Sigmoid colon (tissue), 7 donors: ENCODE measurements at places on chromosomes 2 and 18. TPM values are rescaled to one million over a fixed set of nuclear protein-coding genes. Genes with fewer than 3 reads are reported as not detected.

DNA sequence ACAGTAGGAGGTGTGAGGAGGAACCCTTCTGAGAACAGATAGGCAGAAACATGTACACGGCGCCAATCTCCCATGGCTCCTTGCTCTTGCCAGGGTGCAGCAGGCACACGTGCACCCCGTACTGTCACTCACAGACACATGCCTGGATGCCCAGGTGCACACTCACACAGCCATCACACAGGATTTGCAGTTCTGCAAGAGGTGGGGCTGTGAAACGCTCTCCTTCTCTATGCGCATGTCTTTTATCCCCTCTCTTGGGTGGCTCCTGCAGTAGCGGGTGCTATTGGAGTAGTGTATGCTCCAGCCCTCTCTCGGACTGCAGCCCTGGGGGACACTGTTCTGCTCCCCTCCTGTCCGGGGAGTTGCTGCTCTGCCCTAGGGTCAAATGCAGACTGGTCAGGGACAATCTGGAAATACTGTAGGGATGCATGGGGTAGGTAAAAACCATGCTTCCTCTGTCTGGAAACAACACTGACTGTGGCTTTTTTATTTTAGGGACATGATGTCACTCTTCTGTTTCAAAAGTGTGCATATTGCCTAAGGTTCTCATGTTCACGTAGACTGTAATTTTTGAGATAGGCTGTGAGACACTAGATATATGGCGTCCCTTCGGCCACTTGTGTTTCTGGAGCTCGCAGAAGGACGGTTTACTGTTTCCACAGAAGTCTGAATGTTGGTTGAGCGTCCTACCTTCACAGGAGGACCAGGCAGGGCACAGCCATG lies 118.5 kb downstream of the PRKCE start:
- DNase-seq = no peak

DNA sequence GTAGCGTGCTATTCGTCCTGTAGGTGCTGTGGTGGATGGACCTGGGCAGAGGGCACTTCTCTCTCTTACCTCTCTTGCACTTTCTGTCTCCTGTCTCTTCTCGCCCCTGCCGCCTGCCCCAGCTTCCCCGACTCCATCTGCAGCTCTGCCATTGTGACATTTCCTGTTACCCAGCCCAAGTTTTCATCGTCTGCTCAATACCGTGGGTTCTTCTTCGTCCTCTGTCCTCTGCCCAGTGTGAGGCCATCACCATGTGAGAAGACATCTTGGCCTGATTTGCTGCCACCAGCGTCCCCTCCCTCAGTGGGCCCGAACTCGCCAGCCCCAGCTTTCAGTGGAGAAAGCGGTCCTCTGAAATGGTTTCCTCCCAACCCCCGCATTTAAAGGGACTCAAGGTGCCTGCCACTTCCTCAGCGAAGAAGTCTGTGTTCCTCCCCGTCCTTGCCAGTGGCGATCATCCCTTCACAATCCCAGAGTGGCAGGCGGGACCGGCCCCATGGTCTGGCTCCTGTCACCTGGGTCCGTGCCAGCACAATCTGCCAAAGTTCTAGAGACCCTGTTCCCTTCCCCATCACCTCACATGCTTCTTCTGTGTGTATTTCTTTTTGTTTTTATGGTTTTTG lies 18.0 kb downstream of the TGOLN2 start:
- DNase-seq = no peak

Gene GALNT5
- total RNA-seq = 1.1 TPM

GRCh38 chr2:120398996-120399888 lies 53.3 kb downstream of the INHBB start:
- DNase-seq = peak; percentile 55

DNA sequence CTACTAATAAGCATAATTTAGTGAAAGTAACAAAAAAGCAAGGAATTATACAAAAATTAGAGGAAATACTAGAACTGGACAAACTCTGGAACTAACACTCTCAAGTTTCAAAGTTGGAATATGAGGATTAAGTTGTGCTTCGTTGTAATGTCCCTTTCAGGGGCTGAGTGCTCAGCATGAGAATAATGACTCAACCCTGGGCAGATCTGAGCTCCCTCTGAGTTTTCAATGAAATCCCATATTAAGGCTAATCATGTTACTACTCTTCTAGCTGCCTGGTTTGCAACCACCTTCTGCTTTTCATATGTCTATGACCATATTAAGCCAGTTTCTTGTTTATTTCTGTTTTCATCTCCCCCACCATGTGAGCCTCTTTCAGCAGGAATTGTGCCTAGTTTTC lies 274.9 kb upstream of the LRRTM4 start:
- DNase-seq = no peak

DNA sequence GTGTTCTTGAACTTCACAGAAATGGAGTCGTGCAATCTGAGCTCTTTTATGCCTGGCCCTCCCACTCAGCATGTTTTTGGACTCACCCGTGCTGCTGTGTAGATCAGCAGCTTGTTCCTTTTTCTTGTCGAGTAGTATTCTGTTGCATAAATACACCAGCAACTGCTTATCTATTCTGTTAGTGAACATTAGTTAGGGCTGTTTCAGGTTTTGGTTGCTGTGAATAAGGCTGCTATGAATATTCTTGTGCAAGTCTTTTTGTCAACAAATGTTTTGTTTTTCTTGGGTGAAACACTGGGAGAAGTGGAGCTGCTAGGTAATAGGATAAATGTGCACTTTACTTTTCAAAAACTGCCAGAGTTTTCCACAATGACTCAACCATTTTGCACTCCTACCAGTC lies 15.3 kb upstream of the CIDEA start:
- DNase-seq = no peak

DNA sequence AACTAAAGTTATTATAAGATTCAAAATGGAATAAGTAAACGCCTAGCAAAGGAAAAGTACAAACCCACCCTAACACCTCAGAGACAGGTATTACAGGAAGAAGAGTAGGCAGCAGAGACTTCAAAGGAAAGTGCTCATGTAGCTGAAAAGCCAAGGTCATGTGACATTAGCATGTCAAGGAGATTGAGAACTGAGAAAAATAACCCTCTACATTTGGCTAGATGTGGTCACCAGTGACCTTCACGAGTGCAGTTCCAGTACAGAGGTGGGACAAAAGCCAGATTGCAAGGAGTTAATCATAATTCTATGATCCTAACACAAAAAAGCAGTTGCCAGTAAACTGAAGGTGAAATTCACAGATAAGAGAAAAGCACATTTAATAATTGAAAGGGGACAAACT lies 252.7 kb downstream of the ZEB2 start:
- DNase-seq = no peak

DNA sequence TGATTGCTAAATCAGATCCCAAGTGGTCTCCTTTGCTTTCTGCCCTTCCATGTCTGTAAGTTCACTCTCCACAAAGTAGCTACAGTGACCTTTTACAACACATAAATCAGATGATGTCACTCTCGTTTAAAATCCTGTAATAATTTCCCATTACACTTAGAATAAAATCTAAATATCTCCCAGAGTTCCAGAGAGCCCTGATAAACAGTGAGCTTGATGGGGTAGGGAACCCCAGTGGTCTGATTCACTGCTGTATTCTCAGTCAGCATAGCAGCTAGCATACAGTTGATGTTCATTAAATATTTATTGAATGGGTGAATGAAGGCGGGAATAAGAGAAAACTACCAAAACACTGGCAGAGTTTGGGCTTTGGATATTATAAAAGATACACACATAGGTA lies 117.7 kb downstream of the ZAP70 start:
- DNase-seq = no peak

Gene LCT
- total RNA-seq = not detected

DNA sequence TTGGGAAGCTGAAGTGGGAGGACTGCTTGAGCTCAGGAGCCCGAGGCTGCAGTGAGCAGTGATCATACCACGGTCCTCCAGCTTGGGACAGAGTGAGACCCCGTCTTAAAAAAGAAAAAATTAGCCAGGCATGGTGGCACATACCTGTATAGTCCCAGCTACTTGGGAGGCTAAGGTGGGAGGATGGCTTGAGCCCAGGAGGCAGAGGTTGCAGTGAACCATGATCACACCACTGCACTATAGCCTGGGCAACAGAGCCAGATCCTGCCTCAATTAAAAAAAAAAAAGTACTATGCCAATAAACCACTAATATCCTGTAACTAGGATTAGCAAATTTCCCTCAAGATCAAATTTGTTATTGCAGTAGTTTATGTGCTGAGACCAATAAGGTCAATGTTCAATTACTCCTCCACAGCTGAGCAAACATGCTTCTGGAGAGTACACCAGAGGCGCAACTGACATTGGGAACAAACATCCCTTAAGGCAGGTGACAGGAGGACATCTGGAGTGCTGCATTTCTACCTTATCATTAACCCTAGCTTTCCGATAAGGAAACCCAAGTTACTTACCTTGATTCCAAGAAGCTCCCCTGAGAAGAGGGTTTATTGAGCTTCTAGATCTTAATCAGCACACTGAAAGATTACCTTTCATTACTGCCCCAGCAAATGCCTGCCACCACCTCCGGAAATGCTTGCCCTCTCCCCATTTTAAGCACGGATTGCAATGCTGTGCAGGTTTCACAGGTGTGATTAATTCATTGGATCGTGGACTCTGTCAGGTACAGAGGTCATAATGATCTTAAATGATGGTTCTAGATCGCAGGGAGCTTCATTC lies 26.2 kb downstream of the MGAT4A start:
- no peak for DNase-seq

DNA sequence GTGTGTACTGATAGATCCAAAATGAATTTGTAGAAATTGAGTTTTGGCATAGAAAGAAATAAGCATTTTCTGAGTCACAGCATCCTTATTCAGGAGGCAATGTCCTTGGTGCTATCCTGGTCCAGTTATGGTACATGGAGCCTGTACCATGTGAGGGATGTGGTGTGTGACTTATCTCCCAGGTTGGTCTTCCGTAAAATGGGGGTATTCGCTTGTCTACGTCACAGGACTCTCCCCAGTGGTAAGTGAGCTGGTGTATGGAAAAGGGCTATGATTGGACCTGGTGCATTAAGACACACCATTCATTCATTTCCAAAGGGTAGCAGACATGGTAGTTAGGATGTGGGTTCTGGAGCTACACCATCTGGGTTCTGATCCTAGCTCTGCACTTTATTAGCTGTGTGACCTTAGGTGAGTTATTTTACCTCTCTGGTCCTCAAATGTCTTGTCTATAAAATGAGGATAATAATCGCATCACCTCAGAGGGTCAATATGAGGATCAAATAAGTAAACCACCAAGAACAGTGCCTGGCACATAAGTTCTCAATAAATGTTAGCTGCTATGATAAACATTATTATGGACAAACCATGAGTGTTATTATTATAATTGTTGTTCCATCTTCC lies 119.2 kb downstream of the MYCN start:
- no peak for DNase-seq

DNA sequence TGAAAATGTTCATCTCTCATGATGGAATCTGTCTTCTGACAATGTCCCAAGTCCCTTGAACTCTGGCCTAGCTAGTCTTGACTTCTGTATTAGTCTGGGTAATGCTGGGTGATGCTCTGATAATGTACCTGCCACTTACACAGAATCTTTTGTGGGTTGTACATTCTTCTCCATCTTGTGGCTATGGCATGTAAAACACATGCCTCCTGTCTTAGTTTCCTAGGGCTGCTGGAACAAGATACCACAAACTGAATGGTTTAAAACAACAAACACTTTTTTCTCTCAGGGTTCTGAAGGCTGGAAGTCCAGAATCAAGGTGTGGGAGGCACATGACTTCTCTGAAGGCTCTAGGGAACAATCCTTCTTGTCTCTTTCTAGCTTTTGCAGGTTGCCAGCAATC lies 57.1 kb downstream of the RAPGEF4 start:
- DNase-seq = no peak

Gene RPE
- 57.1 TPM for total RNA-seq

DNA sequence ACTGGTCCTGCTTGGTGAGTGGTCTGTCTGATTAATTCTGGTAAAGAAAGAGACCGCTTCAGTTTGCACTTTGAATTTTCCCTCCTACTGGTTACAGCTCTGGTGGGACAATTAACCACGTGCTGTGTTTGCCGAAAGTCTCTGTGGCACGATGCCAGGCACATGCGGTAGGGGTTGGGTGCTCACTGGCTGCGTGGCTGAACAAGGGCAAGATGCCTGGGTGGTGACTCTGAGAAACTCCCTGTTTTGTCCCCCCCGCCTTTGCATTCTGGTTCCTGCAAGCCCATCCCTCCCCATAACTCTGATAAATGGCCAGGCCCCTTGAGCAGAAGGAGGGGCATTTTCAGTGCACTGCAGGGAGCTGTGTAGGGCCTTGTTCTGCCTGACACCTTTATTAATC lies 206.1 kb downstream of the TFCP2L1 start:
- no peak for DNase-seq

DNA sequence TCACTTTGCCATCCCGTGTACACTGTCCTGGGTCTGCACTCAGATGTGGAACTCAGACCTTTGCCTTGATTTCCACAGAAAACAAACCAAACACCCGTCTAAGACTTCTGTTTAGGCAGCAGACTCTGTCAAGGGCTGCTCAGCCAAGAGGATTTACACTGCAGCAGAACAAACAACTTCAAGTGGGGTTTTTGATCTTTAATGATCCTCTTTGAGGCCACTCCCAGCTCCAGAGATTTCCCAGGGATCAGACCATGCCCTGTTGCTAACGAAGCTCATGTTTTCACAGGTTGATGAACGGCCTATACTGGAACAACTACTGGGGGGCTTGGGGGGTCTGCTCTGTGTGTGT lies 52.5 kb upstream of the LGALSL start:
- no peak for DNase-seq

DNA sequence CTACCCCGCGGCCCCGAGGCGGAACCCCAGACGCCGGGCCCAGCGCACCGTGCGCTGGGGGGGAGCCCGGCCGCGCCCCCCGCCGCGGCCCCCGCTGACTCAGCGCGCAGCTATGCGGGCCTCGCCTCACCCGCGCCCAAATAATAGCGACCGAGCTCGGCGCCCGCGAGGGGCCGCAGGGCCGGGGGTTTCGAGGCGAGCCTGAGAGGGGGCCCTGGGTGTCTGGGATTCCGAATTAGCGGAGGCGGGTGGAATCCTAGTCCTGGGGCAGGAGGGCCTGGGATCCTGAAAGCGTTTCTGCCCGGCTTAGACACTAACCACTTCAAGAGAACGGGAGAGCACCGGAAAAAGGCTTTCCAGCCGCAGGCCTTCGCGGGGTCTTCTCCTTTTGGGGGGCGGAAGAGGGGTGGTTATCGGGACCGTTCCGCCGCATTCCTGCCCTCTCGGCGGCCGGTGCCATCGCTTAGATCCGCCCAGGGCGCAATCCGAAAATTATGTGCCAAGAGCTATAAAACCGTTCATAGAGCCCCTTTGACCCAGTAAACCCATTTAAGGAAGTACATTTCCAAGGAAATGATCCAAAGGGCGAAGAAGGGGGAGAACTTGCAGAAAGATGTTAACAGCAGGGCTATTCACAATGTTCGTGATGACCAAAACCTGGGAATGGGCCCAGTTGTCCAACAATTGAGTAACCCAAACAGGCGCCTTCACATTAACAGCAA lies 681 bp upstream of the ROCK2 start:
- peak; percentile 89 for DNase-seq
